A549 treated with DMSO at 1 μM for 4 hours (cell line): ENCODE measurements at places on chromosomes 1 and 21. TPM values are rescaled to one million over a fixed set of nuclear protein-coding genes. Genes with fewer than 3 reads are reported as not detected.

Gene SLC30A10
- 0.02 to 0.08 TPM in 2 of 5 replicates, not detected in the others for total RNA-seq

Gene PERM1
- total RNA-seq = 0.09 to 0.16 TPM (median 0.15 TPM) in 5 replicates

Gene MFSD2A
- total RNA-seq = 4.0 to 5.9 TPM (median 4.6 TPM) in 5 replicates

Gene DMBX1
- total RNA-seq = 0.67 to 1.3 TPM (median 1.1 TPM) in 5 replicates

Gene MATN1
- 0.10 to 0.12 TPM (median 0.11 TPM) in 4 of 5 replicates, not detected in the other for total RNA-seq

Gene ZNF326
- total RNA-seq = 19.9 to 23.6 TPM (median 22.2 TPM) in 5 replicates

Gene NBPF4
- total RNA-seq = 0.14 to 0.25 TPM (median 0.25 TPM) in 5 replicates

Gene EPHX1
- 210 to 252 TPM (median 236 TPM) in 5 replicates for total RNA-seq

Gene SYT14
- 0.05 to 0.11 TPM (median 0.06 TPM) in 5 replicates for total RNA-seq
